Pulmonary artery endothelial cell (primary cell): ENCODE measurements at places on chromosomes 5 and 9. TPM values are rescaled to one million over a fixed set of nuclear protein-coding genes. Genes with fewer than 3 reads are reported as not detected.

TNFSF8 gene
- total RNA-seq = not detected in 2 replicates

C5orf58 gene
- total RNA-seq = not detected in 2 replicates

SLC34A1 gene
- not detected in 2 replicates for total RNA-seq

CAAP1 gene
- 15.8 and 21.2 TPM in 2 replicates for total RNA-seq

OBP2B gene
- total RNA-seq = not detected in 2 replicates

DNA sequence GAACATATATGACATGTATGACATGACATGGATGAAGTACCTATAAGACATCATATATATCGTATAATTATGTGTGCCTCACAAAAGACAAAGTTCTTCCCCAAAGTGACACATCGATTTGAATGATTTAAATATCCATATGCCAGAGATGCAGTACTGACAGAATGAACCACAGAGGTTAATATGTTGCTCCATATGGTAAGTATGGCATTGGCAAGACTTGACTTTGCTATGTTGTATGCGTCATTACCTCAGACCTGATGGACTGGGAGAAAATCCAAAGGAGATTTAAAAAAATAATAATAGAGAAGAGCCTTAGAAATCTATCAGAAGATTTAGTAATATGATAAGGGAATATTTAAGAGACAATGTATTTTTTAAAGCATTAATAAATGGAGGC is 263.2 kb downstream of the PJA2 start:
- DNase-seq = no peak
